ENCODE measurements at places on chromosomes 11 and 22.

DNA sequence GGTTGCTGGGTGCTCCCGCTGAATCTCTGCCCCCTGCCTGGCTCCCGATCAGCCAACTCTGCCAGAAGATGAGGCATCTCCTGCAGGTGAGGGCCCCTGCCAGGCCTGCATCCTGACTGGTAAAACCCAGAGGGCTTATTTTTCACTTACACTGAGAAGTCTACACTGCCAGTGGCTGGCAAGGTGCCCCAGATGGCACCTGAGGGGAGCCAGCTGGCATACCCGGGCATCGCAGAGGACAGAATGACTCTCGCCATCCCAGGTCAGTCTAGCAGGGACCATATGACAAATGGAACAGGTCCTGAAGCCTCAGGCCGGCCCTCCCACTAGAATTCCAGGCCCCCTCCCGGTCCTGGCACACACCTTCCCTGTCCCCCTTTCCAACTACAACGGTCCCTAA lies 30.9 kb downstream of the MACROD1 start:
- no peak for DNase-seq

GRCh38 chr11:126282361-126282735 lies 545 bp upstream of the TIRAP start:
- peak; percentile 38 for DNase-seq

GRCh38 chr11:127738771-127739286 lies 738.3 kb upstream of the KIRREL3 start:
- DNase-seq, result no peak

DNA sequence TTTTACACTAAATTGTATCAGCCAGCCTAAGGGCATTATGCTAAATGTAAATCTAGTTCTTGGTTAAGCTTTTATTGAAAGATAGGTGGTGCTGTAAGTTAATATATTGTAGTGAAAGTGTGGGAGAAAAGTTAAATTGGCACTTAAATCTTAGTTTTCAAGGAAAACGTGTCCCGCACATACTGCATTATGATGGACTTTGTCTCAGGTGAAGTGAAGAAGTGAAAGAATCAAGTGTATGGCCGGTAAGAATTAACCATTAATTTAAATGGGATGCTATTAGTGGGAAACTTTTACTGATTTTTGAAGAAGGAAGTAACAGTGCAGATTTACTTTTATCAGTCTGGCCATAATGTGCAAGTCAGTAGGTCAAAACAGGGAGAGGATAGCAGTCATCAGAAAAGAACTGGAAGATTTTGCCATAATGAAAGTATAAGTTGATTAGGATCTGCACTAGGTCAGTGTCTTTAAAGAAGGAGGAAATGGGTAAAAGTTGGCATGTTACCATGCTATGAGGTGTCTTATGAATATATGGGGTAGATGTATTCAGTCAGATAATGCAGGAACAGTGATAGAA lies 81.6 kb downstream of the PDHX start:
- DNase-seq, result peak; percentile 39

DNA sequence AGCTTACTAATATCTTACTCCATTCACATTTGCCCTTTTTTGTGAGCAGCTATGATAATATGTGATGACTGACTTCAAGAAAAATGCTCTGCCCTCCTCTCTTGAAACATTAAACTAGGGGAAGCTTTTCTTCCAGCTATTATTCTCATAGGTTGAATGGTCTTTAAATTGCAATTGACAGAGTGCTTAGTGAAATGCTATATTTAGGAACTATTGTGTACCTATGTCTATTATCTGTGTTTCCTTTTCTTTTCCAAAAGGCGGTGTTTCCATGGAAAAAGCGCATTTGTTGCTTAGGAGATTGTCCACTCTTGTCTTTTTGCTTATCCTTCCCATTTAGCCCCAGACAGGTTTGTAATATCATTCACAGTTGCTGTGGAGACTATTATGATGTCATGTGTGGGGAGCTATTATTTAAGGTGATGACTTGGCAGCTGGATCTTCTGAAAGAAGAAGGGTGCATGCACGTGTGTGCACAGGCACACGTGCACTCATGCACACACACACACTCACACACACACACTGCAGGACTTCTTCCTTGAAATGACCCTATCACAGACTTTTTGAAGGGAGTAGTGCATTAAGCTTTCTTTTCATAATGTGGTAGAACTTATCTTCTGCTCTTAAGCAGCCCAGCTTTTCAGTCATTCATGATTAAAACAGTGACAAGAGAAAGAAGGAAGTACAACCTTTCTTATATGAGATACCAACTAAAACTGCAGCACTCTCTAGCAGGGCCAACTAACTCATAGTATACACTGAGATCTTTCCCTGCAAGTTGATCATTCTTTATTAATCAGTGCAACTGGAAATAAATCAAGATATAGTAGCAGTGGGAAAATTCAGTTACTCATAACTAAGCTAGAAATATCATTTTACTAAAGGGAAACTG lies 340.8 kb upstream of the MTNR1B start:
- DNase-seq, result no peak

GRCh38 chr11:77559686-77560401 lies 29.9 kb upstream of the AQP11 start:
- DNase-seq, result no peak

DNA sequence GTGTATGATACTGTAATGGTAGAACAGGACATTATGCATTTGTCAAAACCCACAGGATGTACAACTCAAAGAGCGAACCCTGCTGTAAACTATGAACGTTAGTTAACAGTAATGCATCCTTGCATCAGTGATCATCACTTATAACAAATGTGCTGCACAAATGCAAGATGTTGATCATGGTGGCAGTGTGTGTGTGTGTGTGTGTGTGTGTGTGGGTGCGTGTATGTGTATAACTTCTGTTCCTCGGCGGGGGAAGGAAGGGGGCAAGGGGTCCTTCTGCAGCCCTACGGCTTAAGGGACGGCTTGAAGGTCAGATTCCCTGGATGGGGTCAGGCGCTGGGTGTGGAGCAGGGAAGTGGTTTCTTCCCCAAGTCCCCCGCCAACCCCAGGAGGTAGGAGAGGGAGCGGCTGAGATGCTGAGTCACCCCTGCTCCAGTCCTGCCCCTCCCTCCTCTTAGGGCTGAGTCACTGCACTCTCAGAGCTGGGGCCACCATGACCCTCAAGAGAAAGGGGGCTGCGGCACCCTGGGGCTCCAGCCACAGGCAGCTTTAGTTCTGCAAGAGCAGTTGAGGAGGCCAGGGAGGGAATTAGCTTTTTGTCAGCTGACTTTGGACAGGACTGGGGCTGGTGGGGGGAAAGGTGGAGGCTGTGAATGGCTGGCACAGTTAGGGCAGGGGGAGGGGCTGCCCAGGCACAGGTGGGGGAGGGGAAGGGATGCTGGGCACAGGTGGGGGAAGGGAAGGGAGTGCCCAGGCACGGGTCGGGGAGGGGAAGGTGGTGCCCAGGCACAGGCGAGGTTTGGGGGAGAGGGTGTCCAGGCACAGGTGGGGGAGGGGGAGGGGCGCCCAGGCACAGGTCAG lies 8.8 kb upstream of the CTSD start:
- DNase-seq, result peak; percentile 65

DNA sequence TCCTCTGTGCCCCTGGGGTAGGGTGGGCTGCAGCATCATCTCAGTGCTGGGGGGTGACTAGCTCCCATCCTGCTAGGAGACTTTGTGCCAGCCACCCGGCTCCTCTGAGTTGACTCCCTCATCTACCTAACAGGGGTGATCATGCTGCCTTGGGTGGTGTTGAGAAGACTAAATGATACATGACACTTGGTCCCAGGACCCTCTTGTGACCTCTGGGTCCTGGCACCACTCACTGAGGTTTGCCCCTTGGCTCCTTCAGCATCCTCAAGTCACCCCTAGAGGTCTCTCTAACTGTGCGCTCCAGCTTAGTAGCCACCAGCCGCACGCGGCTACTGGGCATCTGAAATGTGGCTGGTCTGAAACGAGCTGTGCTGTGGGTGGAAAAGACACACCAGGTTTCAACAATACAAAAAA lies 72.1 kb downstream of the LRRC32 start:
- DNase-seq, result no peak

GRCh38 chr11:12862696-12863469 lies 146.2 kb upstream of the RASSF10 start:
- no peak for DNase-seq

DNA sequence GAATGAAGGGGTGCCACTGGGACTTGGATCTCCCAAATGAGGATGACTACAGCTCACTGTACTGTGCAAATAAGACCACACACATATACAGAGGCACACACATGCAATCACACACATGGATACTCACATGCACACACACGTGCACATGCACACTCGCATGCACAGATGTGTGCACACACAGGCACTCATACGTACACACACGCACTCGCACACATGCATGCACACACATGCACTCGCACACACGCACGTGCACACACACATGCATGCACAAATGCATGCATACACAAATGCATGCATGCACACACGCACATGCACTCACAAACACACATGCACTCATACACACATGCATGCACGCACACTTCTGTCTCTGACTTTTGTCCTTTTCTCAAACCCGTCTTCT lies 36.0 kb downstream of the TECTA start:
- DNase-seq, result no peak

GRCh38 chr11:134789104-134789503 lies 377.1 kb upstream of the B3GAT1 start:
- no peak for DNase-seq

DNA sequence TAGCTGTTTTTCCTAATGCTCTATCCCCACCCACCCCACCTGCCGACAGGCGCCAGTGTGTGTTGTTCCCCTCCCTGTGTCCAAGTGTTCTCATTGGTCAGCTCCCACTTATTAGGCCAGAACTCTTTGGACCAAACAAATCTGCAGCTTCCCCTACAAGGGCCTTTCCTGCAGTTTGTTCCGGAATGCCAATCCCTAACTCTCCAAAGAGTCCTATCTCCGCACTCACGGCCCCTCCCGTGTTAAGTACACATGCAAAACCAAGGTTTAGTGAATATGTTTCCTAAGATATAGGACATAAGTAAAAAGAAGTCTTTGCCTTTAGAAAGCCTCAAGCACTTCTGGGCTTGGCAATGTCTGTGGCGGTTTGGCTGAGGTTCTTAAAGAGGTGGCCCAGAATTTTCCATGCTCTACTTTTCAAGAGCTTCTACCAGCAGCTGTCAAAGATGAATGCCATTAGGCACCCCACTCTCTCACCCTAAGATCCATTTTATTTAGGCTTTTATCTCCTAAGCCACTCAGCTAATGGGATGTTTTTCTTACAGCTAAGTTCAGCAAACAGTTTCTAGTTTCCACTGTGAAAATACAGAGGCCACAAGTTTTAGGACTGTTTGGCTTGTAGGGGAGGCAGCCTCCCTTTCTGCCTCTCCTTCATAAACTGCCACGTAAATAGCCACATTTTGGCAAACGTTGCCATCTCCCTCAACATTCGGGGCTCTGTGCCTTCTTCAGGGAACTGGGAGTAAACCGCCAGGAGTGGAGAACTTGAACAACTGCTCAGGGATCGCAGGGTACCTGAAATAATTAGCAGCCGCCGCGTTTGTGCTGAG lies 1.6 kb downstream of the CD59 start:
- no peak for DNase-seq

- no peak for DNase-seq
These were observed 1794.1 kb upstream of the RAG2 start for GRCh38 chr11:38392176-38392575.

GRCh38 chr11:44969651-44970252 lies 19.1 kb upstream of the TP53I11 start:
- DNase-seq, result no peak

DNA sequence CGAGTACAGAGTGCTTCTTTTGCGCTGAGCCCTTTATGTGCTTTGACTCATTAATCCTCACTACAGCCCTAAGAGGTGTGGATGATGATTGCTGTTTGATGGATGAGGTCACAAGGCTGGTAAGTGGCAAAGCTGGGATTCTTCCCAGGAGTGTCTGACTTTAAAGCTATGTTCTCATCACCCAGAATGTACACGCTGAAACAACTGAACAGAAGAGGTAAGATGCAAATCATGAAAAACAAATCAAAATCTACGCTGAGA lies 37.7 kb upstream of the CREB3L1 start:
- DNase-seq, result no peak

- no peak for DNase-seq
These were observed 57.5 kb downstream of the ABTB2 start for GRCh38 chr11:34300026-34300925.

DNA sequence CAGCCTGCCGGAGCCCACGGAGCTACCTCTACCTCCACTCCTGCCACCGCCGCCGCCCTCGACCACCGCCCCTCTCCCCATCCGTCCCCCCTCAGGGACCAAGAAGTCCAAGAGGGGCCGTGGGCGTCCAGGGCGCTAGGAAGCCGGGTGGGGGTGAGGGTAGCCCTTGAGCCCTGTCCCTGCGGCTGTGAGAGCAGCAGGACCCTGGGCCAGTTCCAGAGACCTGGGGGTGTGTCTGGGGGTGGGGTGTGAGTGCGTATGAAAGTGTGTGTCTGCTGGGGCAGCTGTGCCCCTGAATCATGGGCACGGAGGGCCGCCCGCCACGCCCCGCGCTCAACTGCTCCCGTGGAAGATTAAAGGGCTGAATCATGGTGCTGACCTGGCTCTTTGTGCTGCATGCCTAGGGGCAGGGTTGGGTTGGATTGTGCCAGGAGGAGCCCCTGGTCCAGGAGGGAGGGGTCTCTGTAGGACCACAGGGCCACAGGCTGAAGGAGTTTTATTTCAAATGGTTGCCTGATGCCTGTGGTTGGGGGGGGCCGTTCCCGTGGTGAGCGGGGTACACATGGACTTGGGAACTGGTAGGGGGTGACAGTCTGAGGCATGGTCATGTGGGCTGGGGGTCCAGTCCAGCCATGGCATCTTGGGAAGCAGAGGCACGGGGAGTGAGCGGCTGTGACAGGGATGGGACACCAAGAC lies 2.3 kb downstream of the PTPRCAP start:
- DNase-seq, result peak; percentile 47

DNA sequence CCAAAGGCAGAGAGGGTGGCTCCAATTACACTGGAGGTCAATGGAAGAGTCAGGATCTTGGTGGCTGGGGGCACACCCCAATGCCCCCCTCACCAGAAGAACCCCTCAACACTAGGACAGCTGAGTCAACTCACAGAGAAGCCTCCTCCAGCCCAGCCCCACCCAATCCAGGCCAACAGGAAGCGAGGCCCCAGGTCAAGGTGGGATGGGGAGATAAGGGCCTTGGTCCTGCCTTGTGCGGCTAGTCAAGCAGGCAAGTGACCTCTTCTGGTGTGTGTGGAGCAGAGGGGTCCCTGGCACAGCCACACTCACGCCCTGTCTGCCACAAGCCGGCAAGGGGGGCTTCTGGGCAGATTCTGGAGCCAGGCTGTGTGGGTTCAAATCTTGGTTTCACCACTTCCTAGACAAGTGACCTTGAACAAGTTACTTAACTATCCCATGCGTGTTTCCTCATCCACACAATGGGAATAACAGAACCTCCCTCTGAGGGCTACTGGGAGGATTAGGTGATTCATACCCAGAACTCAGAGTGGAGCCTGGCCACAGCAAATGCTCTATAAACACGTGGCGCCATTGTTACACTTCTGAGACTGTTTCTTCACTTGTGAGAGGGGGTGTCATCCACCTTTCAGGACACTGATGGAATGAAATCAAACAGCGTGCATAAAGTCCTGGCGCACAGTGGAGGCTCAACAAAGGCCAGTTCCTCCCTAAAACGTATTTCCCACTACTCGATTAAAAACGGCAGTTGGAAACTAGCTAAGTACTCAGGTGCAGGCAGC lies 3.2 kb downstream of the TTLL12 start:
- no peak for DNase-seq
